Activated CD4-positive, alpha-beta T cell treated with anti-CD3 and anti-CD28 coated beads for 4 hours (primary cell): ENCODE measurements at places on chromosomes 6 and 20.

DNA sequence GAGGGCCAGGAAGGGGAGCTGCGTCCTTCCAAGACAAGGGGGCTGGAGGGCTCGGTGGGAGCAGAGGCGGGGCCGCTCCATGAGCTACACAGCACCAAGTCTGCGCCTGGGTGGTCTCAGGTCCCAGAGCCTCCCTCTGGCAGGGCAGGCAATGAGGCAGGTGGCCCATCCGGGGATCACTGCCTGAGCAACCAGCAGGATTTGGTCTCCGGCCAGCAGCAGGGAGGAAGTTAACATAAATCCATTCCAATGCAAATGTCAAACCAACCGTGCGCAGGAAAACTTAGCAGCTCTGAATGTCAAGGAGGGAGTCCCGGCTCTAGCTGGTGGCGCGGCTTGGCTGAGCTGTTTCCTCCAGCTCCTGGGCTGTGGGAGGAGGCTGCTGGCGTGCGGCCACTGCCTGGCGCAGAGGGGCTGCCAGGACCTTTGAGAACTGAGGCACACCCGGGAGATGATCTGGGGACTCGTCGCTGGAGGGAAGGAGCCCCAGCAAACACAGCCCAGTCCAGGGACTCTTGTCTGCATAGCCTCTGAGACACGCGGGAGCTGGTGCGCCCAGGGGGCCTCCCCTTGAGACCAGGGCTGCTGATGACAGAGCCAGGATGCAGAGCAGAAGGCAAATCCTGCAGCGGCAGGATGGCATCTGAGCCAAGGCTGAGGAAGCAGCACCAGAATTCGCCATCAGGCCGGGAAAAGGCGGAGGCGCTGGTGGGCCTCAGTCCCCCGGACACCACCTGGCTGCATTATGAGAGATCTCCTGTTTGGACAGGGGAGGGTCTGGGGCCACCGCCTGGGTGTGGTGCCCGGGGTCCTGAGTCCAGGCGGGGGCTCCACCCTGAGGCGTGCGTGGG, 33.1 kb upstream of the CHRNA4 start:
- no peak for DNase-seq

- no peak for DNase-seq
Measured at GRCh38 chr6:14339711-14340584, 222.4 kb downstream of the CD83 start.

DNA sequence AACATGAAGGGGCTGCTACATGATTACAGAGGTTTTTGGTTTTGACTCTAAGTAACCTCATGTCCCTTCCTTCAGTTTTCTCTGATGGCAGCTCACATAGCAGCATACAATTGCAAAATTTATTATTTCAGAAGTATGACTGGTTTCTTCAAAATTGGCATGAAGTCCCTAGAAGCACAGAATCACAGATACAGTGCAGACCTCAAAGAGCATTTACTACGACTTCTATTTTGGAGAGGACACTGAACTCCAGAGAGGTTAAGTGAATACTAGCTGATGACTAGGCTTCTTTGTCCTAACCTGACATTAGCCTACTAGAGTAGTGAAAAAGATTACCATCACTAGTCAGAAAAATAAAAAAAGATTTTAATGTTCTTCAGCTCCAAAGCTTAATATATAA, 664.3 kb downstream of the RFPL4B start:
- DNase-seq = no peak

DNA sequence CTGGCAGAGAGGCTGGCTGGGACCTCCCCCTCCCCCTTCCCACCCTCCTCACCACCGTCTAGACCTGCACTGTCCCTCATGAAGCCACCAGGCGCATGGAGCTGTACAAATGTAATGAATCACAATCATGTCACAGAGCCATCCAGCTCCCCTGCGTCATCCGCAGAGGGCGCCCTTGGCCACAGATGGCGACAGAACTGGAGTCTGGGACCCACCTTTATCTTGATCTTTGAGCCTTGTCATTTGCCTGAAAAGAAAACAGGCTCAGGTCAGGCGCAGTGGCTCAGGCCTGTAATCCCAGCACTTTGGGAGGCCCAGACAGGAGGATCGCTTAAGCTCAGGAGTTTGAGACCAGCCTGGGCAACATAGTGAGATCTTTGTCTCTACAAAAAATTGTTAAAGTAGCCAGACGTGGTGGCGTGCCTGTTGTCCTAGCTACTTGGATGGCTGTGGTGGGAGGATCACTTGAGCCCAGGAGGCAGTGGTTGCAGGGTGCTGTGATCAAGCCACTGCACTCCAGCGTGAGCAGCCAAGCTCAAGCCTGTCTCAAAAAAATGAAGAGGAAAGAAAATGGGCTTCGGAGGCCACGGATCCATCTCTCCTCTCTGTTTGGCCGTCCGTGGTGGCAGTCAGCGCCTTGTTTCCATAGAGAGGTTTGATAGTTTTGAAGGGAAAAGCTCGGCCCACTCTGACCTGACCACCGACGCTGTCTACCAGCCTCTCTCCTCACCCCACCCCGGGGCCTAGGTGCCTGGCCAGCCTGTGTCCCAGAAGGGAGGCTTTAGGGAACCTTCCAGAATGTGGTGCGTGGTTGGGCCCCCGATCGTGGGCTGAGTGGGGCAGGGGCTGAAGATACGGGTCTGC, 6.2 kb downstream of the COL9A3 start:
- DNase-seq = no peak

DNA sequence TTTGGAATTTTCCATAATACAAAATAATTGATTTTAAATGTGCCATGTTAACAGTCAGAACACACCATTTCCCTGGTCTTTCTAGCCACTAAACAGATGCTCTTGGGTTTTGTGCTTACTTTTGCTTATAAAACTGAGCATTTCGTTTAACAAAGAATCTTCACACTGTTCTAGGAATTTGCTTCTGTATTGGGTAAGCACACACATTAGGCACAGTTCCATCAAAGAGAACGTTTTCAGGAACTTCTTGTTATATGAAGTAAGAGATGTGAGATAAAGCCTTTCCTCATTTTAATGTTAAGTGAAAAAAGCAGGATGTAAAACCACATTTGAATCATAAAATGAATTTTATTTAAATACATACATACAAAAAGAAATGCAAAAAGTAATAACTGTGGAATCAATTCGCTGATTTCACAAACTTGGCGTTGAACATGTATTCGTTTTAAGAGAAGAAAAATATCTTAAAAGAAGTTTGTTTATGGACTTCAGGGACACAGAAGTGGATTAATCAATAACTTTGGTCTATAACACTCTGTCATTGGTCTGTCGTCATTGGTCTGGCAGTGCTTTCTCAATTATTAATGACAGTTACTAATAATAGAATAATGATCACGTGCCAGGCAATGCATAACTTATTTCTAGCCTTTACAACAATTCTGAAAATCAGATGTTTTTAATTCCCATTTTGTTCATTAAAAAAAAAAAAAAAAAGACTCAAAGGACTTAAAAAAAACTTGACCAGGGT, 199.9 kb upstream of the PRDM1 start:
- DNase-seq = no peak

DNA sequence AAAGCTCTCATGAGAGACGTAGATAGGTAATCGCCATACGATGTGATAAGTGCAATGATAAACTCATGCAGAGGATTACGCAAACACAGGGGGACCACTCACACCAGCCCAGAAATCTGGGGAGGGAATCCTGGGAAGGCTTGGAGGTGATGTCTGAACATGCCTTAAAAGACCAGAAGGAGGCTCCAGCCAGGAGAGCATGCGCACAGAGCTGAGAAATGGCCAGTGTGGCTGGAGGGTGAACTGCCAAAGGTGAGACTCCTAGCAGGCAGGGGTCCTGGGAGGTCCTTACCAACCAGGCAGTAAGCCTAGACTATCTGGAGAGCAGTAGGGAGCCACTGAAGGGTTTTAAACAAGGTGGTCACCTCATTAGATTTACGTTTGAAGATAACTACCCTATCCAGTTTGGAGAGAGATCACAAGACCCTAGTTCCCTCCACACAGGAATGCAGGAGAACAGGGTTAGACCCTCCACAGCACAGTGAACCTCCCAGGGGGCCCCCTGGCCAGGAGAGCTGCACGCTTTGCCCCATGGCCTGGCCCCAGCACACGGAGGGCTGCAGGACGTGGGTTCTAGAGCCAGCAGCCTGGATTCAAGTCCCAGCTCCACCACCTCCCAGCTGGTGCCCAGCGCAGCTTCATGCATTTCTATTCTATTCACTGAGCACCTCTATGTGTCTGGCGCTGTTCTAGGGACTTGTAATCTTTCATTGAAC, 13.1 kb downstream of the MDFI start:
- no peak for DNase-seq

DNA sequence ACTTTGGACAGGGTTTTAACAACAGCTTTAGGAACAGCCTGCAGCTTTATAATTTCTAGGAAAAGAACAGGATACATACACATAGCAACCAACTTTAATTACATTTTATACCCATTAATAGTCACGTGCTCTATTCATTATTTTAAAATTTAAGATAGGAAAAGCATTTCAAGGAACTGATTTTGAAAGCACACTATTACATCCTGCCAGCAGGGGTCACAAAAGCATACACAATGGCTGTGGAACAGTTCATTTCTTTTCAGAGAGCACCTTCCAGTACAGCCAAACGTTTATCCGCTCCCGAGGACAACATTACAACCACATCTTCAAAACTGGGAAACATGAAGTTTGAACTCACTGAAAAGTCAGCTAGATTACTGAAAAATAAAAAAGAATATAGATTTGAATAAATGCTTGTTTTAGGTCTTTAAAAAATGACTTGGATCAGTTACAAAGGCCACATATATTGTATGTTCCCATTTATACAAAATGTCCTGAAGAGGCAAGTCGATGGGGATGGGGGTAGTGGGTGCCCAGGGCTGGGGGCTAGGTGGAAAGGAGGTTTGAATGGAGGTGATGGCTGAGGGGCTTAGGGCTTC, 104.6 kb upstream of the EXOC2 start:
- peak; percentile 20 for DNase-seq

DNA sequence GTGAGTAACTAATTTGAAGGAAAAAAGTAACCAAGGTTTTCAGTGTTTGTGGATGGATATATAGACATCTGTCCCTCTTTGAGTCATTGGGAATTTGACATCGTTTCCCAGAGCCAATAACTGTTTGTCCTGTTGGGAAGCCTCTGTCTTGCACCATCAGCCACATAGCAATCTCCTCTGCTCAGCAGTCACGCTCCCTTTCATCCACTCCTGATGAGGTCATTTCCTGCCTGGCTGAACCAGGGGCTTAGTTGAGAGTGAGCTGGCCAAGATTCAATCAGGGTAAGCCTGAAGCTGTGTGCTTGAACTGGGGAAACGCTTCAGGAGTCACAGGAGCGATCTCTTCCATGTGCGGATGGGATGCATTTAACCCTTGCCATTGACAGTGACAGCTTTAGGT, 121.5 kb upstream of the FOXQ1 start:
- DNase-seq = no peak

GRCh38 chr6:26105109-26105730, 18.0 kb downstream of the HFE start:
- no peak for DNase-seq
